ENCODE measurements at places on chromosomes 5 and 9.

- peak; percentile 42 for DNase-seq
These were observed 63.1 kb downstream of the TMOD1 start for GRCh38 chr9:97564291-97565175.

- DNase-seq = no peak
These were observed 435.7 kb downstream of the DMAC1 start for GRCh38 chr9:7363777-7364477.

DNA sequence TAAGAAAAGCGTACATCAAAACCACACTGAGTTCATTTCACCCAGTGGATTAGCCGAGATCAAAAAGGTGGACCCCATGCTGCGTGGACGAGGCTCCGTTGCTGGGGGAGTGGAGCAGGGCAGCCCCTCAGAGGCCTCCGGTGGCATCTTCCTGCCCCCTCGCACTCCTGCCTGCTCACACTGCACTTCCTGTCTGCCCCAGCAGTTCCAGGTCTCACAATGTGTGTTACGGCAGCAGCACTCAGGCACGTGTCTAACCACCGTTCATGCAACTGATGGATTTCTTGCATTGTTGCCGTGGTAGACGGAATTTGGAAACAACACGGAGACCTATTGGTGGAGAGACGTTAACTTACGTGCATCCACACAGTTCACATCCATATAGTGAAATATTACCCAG, 196.6 kb upstream of the OTULINL start:
- DNase-seq = no peak

DNA sequence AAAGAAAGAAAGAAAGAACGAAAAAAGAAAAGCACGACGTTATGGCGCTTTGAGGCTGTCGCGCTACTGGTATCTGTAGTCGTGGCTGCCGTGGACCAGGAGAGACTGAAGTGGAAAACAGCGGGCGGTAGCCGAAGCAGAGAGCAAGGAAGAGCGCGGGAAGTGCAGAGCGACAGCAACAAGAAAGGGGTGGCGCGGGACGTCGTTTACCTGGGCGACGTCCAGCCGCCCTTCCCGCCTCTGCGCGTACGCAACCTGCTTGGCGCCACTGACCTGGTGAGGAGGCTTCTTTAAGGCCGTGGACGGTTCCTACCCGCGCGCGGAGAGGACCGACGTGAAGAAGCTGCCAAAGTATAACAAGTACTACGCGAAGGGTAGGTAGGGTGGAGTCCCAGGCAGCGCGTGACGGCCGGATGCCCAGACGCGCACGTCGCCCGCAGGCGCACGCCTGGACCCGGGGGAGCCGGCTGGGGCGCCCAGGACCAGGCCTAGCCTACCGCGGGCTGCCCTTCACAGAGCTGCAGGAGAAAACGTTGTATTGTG, 15.4 kb downstream of the CCL28 start:
- peak; percentile 69 for DNase-seq

DNA sequence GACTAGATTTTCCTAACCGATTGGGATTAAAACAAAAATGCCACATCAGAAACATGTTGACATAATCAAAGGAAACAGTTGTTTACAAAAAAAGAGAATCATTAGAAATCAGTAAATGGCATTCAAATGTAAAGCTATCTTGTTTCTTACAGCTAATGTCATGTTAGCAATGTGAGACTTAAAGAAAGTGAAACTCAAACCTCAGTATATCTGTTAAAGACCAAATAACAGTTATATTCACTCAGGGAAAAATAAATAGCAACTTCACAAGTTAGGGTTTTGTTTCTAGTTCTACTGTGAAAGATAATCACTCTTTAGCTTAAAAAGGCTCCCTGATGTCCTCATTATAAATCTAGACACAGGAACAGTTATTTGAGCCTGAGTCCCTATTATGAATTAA, 189.3 kb upstream of the EFNA5 start:
- DNase-seq = no peak

- DNase-seq = no peak
These were observed 639.0 kb upstream of the ACO1 start for GRCh38 chr9:31745468-31745867.

- DNase-seq = no peak
These were observed 1.4 kb downstream of the DAB2 start for GRCh38 chr5:39423331-39423751.

DNA sequence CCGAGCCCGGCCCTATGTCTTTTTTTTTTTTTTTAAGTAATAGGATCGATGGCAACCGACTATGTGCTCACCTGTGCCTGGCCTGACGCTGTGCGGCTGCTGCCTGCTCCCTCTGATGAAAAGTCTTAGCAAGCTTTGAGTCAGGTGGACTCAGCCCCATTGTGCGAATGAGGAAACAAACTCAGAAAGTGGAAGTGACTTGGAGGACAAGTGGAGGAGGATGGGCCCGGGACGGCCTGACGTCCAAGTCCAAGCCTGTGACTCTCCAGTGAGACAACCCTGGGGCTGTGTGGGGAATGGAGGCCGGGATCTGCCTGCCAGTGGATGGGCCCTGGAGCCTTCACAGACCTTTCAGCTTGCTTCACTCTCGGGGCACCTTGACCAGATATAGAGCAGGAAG, 57.9 kb downstream of the EXD3 start:
- no peak for DNase-seq

DNA sequence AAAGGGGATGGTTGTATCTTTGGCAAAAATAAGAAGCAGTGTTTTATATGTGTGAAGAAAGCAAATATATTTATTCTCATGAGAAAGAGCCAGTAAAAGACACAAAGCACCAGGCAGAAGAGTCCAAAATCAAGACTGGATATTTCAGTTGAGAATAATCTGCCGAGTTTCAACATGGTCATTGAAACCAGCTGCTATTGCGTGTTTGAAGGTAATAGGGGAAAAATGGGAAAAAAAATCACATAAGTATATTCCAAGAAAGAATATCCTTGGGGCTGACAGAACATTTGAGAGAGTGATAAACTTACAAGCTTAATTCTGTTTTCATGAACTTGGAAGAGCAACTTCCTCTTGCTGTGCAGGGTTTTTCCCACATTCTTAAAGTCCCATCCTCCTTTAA, 79.9 kb downstream of the ISOC1 start:
- DNase-seq = no peak

- no peak for DNase-seq
These were observed 85.6 kb upstream of the ARAP3 start for GRCh38 chr5:141767671-141768070.

DNA sequence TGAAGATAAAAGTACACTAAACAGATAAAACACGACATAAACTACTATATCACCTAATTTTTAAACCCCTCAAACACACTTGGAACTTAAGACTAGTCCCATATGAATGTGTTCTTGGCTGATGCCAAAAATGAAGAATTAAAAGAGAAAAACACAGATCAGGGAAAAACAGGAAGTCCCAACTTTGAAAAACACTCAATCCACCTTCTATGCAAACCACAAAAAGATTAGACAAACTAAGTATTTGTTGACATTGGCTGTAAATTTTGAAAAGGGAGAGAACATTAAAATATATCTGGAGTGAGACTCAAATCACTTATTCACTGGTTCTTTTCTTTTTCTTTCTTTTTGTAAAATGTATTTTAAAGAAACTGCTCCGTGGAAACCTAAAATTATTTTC, 81.4 kb downstream of the ANKH start:
- no peak for DNase-seq

GRCh38 chr5:157342822-157343402, 77.0 kb downstream of the CYFIP2 start:
- DNase-seq = peak; percentile 58

- no peak for DNase-seq
These were observed 2.0 kb upstream of the FAF2 start for GRCh38 chr5:176446028-176446665.

GRCh38 chr9:35990155-35990554, 32.2 kb upstream of the OR2S2 start:
- DNase-seq = no peak

DNA sequence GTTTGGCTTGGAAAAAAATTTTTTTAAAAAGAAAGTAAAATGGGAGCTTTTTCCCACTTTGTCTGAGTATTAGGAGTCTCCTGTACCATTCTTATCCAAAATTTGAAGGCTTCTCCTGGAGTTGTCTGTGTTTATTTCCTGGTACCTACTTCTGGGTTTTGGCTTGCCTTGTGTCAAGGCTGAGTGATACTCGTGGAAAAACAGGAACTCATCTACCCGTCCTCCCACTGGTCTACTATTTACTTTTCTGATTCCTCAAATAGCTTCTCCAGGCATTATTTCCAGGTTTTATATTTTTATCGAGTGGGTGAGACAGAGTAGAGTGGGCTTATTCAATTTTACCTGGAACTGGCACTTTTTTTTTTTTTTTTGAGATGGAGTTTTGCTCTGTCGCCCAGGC, 99.4 kb downstream of the RMI1 start:
- no peak for DNase-seq

DNA sequence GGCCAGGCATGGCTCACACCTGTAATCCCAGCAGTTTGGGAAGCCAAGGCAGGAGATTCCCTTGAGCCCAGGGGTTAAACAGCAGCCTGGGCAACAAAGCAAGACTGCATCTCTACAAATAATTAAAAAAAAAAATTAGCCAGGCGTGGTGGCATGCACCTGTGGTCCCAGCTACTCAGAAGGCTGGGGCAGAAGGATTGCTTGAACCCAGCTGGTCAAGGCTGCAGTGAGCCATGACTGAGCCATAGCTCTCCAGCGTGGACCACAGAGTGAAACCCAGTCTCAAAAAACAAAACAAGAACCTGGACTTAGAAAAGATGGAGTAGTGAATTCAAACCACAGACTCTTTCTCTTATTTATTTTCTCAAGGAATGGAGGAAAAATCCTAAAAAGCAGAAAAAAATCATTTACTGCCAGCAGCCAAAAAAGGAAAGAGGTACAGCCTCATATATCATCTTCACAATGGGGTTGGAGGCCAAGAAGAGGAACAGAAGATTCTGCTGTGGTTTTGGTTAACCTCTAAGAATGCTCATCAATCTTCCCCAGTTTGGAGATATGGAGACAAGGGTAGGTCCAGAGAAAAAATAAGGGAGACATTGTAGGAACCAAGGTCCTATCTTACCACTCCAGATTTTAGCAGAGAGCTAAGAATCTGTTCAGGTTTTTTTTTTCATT, 40.0 kb upstream of the MYO10 start:
- no peak for DNase-seq

DNA sequence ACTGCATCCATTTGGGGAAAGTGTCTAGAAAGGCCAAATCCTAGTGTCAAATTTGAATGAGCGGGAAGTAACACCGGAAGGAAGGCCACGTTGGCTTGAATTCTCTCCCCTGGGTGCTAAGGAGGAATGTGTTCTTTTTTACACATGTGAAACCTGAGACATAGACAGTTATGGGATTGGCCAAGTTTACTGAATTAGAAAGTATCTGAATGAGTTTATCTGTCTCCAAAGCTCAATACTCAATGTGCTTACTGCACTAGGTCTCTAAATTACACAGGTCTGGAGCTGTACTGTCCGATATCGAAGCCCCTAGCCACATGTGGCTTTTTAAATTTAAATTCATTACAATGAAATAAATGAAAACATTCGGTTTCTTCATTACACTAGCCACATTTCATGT, 6.0 kb downstream of the DMRT1 start:
- no peak for DNase-seq

GRCh38 chr9:107239474-107239873, 43.6 kb upstream of the RAD23B start:
- DNase-seq = peak; percentile 75

- DNase-seq = no peak
These were observed 79.2 kb upstream of the ABCA1 start for GRCh38 chr9:105007143-105007542.

DNA sequence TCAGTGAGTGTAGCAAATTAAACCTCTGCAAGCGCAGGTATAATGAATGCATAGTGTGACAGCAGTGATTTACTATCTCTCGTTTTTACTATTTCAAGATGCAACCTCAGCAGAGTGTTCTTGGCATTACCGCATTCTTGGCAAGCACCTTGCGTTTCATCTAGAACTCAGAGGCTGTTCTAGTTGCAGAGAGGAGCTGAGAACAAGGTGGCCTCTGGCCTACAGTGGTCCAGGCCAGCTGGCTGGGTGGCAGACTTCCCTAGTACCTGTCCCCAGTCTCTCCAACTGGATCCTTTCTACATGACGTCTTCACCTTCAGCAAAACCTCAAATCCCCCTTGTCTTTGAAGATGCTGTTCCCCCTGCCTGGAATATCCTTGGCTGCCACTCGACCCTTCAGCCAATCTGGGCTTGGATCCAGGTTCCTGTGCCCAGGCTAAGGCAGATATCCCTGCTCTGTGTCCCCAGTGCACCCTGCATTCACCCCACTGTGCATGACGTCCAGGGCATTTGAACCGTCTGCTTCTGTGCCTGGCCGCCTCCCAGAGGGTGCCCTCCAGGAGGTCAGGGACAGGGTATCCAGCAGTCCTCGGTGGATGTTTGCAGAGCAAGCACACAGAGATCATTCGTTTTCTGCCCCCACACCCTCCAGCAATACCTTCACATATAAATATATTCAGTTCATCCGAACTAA, 120.4 kb upstream of the CPEB4 start:
- no peak for DNase-seq

DNA sequence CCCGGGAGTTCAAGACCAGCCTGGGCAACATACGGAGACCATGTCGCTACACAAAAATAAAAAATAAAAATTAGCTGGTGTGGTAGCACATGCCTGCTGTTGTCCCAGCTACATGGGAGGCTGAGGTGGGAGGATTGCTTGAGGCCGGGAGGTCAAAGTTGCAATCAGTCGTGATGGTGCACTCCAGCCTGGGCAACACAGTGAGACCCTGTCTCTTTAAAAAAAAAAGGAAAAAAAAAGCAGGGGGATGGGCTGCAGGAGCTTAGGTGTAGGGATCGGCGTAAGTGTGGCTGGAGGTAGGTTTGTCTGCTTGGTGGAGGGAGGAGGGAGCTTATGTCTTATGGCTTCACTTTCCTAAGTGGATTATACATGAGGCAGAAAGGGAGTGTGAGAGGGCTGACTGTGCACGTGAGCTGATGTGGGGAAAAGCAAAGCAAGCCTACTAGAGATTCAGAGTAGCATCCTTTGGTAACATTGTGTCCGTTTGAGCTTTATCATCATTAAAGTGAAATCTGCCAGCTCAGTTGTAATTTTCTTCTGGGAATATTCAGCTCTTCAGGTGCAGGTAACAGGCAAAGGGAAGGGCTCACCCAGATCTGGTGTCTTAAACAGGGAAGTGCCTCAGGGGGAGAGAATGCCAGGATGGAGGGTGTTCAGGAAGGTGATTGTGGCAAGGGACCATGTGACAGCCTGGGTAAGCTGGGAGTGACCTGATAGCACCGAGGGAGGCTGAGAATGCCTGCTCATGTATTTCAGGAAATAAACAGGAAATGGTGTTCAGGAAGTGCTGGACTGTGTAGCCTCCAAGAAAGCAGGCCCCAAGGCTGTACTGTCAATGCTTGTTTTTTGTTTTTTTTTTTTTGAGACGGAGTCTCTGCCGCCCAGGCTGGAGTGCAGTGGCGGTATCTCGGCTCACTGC, 17.6 kb upstream of the SETX start:
- DNase-seq = peak; percentile 10

- DNase-seq = no peak
These were observed 531 bp downstream of the TMEM210 start for GRCh38 chr9:137171149-137171900.

DNA sequence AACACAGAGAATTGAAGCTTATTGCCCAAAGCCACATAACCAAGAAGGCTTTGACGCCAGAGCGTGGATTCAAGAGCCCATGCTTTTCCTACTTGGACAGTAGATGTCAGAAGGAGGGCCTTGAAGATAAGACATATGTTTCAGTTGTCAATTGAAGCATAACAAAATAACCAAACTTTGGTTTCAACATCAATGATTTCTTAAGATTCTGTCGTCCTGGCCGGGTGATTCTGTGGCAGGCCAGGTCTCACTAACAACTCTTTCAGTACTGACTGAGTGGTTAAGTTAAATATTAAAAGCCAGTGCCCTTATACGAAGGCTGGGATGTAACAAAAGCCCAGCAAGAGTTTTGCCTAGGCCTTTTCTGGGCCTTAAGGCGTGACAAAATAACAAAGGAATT, 94.0 kb downstream of the RCL1 start:
- DNase-seq = no peak

GRCh38 chr5:76175051-76175666, 92.0 kb downstream of the SV2C start:
- DNase-seq = peak; percentile 68
